ENCODE measurements at places on chromosomes 12 and 14.

DNA sequence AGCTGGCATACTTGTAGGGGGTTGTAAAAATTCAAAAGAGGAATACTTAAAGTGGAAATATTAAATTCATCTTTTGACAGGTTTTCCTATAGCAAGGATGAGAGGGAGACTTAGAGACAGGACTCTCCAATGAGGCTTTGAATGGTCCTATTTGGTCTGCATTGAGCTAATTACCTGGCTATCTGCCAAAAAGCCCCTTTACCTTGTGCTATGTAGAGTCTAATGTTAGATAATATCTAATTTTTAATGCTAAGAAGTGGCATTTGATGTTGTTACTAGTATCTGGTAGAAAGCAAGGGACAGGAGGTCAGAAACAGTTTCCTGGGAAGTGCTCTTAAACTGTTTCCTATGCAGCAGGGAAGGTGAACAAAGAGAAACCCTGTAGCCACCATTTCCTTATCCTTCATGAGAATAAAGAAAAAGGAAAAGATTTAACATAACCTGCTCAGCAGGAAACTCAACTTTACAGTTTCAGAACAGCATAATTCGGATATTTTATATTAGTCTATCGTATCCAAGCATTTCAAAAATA is 550.0 kb downstream of the SOX5 start:
- DNase-seq: no peak

DNA sequence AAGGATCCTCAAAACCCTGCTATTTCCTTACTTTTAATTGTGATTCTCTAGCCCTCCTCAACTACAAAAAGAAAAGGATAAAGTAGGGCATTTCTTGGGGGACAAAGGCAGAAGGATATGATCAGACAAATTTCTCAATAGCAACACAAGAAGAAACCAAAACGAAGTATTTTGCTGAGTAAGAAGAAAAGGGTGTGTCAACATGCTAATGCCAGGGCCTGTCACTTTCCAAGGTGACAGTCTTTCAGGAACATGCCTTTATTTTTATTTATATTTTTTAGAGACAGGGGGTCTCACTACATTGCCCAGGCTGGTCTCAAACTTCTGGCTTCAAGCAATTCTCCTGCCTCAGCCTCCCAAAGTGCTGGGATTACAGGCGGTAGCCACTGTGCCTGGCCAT is 39.8 kb downstream of the CBX5 start:
- no peak for DNase-seq

DNA sequence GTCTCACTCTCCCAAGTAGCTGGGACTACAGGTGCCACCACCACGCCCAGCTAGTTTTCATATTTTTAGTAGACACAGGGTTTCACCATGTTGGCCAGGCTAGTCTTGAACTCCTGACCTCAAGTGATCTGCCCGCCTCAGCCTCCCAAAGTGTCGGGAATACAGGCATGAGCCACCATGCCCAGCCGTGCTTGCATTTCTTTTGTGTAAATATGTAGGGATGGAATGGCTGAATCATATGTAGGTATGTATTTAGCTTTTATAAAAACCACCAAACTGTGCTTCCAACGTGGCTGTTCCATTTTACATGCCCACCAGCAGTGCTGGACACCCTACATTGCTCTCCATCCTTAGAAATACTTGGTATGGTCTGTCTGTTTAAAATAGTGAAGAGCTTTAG is 32.8 kb upstream of the CLMN start:
- DNase-seq: no peak

DNA sequence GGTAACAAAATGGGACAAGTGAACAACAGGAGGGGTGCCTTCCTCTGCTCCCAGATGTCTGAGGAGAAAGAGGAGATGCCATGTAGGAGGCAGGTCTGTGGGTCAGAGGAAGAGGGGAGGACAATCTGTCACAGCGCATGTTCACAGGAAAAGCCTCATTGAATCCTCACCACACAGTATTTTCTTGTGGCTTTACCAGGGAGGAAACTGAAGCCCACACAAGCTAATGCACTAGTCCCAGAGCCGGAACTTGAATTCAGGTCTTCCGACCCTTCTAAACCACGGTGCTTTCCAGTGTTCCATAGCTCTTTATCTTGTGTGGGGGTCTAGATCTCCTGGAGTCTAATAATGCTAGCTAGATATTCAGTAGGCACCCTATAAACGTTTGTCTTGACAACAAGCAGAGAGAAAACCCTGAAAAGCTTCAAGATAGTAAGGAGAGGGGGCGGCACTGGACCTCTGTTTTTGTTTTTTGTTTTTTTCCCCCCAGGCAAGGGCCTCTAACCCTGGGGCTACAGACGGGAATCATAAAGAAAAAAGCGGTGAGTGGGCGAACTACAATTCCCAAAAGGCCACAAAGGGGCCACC is 371 bp upstream of the SHMT2 start:
- DNase-seq: no peak

- DNase-seq: peak; percentile 86
Observed at GRCh38 chr12:53053218-53054111, 3.6 kb downstream of the TNS2 start.

DNA sequence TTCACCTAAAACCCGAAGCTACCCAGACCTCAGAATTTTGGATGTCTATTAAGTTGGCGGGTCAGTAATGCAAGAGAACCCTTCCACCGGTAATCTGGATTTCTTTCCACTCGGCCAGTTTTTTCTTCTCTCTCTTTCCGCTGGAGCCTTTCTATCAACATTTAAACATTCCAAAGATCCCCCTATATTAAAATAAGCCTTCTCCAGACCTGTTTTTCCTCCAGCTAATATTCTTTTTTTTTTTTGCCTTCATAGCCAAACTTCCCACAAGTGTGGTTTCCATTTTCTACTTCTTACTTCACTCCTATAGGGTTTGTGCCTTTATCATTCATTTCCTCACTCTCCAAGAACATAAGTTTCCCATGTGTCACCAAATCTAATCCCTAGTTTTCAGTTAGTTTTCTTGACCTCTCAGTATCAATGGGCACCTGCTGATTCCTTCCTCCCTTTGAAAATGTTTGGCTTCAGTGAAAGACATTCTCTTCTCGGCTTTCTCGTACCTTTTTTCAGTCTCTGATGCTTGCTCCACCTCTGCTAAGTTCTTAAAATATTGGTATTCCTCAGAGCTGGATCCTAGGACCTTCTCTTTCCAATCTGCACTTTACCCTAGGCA is 583 bp upstream of the SDR39U1 start:
- DNase-seq: no peak

DNA sequence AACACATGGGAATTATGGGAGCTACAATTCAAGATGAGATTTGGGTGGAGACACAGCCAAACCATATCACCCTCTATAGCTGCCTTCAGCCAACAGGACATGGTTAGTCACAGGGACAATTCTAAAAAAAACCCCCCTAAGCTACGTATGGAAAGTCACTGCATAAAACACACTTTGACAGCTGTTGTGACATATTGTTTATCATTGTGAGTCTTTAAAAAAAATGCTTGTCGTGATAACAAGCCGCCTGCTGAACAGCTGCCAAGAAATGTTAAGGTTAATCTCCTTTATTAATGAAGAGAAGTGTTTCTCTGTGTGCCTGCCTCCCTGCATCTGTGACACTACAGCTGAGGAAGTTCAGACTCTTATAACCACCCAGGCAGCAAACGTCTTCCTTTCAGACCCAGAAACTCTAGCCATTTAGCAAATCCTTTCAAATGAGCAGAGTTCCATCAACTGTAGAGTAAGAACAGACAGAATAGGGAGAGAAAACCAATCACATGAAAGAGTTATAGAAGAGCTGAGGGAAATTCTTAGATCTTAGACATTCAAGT is 1459.6 kb upstream of the TMEM132C start:
- DNase-seq: no peak
